ENCODE measurements at places on chromosomes 11 and 22.

DNA sequence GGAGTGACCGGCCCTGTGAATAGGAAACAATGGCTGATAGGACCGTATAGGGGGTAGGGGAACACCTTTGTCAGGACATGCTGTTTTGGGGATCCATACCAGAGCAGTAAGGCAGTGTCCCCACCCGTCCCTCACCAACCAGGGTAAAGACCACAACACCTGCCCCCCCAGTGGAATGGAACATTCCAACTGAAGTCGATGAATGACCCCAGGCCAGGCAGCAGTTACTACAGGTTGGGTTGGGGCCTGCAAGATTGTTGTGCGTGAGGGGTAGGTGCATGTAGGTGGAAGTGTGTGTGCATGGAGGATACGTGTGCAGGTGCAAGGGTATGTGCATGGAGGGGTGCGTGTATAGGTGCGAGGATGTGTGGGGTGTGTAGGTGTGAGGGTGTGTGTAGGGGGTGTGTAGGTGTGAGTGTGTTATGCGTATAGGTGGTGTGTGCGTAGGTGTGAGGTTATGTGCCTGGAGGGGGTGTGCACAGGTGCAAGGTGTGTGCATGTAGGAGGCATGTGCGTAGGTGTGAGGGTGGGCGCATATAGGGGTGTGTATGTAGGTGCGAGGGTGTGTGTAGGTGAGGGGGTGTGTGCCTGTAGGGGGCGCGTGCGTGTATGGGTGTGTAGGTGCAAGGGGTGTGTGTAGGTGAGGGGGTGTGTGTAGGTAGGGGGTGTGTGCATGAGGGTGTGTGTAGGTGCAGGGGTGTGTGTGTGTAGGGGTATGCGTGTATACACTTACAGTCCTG, 32.9 kb downstream of the PISD start:
- DNase-seq, result no peak

DNA sequence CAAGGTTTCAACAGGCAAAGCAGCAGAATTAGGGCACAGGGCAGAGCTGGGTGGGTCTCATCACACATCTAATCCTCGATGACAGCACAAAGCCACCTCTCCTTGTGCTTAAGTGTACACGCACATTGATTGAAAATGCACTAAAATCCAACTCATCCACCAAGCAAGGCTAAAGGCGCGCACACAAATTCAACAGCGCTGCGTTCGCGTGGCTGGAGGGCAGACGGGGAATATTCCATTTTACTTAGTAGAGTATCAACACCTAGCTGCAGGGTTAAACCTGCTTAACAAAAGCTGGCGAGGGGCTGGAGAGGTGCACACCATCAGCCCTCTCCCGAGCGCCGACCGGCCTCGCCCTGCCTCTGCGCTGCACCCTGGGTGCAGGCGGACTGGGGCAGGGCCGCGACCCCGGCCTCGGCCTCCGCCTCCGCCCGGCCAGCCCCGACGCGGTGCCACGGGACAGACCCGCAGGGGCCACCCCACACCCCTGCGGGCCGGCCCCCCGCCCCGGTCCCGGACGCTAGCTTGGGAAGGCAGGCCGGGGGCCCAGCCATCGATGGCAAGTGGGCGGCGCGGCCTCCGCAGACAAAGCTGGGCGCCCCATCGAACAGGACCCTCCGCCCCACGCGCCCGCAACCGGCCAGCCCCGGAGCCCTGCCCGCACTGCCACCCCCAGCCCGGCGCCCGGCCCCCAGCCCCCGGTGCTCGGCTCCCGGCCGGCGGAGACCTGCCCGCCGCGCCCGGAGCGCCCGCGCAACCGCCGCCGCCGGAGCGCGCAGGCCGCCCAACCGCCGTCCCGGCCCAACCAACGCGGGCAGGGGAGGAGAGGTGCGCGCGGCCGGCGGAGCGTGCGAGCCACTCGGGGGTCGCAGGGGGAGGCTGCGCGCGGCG, 929 bp downstream of the PRDM10 start:
- peak; percentile 29 for DNase-seq

DNA sequence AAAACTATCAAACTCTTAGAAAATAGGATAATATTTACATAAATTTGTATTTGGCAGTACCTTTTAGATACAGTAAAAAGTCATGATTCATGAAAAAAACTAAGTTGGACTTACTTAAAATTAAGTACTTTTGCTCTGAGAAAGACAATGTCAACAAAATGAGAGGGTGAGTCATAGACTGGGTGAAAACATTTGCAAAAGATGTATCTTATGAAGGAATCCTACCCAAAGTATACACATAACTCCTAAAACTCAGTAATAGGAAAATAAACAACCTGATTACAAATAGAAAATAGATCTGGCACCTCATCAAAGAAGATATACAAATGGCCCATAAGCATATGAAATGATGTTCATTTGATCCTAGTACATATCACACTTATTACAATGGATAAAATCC, 1154.6 kb downstream of the JRKL start:
- DNase-seq, result no peak

DNA sequence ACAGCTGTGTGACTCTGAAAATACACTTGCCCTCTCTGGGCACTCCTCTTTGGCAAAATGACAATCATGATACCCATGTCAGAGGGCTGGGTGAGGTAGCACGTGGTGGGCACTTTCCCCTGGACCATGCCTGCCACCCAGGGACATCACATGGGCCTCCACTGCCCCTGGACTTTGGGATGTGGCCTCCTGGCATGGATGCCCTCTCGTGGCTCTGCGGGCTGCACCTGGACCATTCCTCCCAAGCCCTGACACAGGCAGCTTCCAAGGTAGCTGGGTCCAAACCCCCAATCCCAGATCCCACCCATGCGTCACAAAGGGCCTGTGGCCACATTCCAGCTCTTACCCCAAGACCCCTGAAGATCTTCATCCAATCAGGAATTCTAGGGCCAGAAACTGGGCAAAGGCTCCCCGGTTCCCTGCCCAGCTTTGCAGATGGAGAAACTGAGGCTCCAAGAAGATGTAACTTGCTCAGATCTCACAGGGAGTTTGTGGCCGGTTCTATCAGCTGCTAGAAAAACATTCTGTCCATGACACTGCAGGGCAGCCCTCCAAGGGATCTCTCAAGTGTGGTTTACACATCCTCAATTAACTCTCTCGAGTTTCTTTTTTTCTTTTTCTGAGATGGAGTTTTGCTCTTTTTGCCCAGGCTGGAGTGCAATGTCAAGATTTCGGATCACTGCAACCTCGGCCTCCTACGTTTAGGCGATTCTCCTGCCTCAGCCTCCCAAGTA, 35.4 kb upstream of the CYB5R3 start:
- no peak for DNase-seq

DNA sequence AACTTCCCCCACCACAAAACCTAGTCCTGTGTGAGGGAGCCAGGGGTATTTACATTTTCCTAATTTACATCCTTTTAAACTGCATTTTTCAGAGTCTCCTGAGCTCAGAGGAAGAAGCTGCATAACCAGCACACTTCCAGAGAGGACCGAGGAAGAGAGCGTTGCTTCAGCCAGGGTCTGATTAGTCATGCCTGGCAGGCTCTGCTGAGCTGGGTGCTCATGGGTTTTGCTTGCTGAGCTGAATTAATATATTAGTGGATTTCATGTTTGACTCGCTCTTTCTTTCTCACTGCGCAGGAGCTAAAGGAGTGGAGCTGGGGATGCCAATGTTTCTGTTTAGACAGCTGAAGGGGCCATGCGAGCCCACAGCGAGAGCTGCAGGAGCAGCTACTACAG, 539.3 kb upstream of the B3GAT1 start:
- no peak for DNase-seq

GRCh38 chr11:33452836-33453624, 195.8 kb downstream of the HIPK3 start:
- no peak for DNase-seq

GRCh38 chr11:91585035-91585801, 639.4 kb upstream of the FAT3 start:
- no peak for DNase-seq

- DNase-seq, result no peak
Observed at GRCh38 chr22:27870234-27871191, 48.5 kb downstream of the PITPNB start.

DNA sequence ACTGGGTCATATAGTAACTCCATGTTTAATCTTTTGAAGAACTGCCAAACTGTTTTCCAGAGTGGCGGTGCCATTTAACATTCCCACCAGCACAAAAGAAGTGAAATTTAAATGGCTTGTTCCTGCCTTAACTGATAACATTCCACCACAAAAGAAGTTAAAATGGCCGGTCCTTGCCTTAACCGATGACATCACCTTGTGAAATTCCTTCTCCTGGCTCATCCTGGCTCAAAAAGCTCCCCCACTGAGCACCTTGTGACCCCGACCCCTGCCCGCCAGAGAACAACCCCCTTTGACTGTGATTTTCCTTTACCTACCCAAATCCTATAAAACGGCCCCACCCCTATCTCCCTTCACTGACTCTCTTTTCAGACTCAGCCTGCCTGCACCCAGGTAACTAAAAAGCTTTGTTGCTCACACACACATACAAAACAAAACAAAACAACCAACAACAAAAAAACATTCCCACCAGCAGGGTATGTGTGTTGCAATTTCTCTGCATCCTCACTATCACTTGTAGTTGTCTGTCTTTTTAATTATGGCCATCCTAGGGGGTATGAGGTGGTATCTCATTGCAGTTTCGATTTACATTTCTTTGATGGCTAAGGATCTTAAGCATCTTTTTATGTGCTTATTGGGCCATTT, 109.0 kb downstream of the FAR1 start:
- DNase-seq, result no peak

Measured in HL-60 (cell line).